ENCODE measurements at places on chromosomes 6 and 20.
A peak's percentile ranks its signal among the peaks of the same experiment; 100 is the strongest.

DNA sequence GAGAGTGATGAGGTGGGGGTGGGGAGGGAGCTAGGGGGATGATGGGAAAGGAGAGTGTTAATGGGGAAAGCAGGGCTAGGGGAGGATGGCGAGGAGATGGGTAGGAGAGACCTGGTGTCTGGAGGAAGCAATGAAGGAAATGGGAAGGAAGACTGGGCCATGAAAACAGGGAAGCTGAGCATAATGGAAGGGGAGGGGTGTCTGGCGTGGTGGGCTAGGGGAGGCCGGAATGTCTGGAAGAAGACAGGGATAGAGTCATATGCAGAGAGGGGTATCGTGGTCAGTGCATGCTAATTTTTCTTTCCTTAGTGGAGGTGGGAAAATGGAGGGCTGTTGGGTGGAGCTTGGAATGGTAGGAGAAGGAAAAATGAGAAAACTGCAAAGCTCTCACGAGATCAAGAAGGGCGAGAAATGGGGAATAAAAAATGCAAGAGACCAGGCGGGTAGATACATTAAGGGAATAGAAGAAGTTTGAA lies 423 bp downstream of the KLHDC3 start:
- no peak for DNase-seq

DNA sequence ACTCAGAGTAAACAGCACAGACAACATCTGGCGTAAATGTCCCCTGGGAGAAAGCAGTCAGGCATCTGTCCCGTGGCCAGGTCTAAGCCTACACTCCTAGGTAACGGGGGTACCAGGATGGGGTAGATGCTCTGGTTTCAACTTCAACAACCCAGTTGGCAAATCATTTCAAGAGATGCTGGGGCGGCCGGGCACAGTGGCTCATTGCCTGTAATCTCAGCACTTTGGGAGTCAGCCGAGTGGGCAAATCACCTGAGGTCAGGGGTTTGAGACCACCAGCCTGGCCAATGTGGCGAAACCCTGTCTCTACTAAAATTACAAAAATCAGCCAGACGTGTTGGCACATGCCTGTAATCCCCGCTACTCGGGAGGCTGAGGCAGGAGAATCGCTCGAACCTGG lies 12.3 kb downstream of the PREX1 start:
- no peak for DNase-seq

- peak; percentile 69 for DNase-seq
Measured at GRCh38 chr20:38863024-38863851, 57.7 kb downstream of the PPP1R16B start.

GRCh38 chr6:36873612-36874442 lies 776 bp downstream of the PPIL1 start:
- no peak for DNase-seq

GRCh38 chr6:159836718-159837490 lies 36.8 kb downstream of the PNLDC1 start:
- DNase-seq, result no peak

DNA sequence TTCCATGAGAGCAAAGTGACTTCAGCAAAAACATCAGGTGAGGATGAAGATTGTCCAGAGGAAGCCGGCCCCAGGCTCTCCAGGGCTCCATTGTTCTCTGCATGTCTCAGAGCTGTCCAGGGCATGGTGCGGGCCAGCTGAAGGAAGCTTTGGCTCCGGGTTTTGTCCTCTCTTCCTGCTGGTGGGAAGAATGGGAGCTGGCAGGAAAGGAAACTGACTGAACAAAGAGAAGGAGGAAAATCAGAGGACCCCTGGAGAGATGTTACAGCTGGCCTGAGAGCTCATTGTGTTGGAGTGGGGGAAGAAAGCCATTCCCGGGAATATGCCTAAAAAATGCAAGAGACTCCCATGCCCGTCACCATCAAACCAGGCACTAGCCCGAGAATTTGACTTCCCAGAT lies 27.1 kb downstream of the PRND start:
- no peak for DNase-seq

DNA sequence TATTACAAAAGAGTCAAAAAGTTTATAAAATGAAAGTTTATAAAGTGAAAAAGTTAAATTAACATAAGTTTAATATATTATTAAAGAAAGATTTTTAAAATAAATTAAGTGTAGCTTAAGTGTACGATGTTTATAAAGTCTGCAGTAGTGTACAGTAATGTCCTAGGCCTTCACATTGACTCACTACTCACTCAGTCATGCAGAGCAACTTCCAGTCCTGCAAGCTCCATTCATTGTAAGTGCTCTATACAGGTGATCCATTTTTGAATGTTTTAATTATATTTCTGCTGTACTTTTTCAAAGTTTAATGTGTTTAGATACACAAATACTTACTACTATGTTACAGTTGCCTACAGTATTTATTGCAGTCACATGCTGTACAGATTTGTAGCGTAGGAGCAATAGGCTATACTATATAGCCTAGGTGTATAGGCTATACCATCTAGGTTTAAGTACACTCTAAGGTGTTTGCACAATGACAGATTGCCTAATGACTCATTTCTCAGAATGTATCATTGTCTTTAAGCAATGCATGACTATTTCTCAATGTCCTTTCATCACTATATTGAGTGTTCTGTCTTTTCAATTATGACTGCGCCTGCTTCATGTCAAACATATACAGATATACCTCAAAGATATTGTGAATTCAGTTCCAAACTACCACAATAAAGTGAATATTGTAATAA lies 1110.3 kb upstream of the MAP3K7 start:
- DNase-seq, result no peak

- DNase-seq, result no peak
Measured at GRCh38 chr20:44027343-44028002, 112.8 kb downstream of the TOX2 start.

- no peak for DNase-seq
Measured at GRCh38 chr20:60754856-60755255, 497.2 kb upstream of the CDH4 start.

DNA sequence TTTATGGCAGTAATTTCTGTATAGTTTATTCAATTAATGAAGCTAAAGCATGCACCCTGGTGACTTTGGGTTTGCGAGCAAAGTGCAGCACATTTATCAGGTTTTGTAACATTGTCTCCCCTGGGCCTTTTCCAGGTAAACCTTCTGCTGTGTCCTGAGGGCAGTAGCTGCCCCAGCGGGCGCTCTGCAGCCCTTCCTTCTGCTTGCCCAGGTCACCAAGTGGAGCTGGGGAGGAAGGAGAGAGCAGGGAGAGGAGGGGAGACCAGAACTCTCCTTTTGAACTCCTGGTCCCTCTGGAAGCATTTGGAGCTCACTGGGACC lies 145.6 kb downstream of the DLL1 start:
- DNase-seq, result no peak

DNA sequence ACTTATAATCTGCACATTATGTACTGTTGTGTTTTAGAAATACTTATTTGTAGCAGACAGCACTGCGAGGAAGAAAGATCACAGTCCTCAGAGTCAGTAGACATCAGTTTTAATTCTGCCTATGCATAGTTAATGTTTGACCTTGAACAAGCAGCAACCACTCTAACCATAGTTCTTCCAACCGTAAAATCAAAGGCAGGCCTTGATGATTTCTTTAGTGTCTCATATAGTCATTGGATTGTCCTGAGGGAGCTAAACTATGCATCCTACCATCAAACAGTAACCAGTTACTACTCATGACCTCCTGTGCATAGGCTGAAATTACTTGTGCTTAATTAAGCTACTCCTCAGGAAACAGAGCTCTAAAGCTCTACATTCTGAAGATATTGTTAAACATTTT lies 294.8 kb upstream of the STXBP5 start:
- no peak for DNase-seq

- DNase-seq, result peak; percentile 63
Measured at GRCh38 chr6:41940759-41941279, 789 bp downstream of the CCND3 start.

DNA sequence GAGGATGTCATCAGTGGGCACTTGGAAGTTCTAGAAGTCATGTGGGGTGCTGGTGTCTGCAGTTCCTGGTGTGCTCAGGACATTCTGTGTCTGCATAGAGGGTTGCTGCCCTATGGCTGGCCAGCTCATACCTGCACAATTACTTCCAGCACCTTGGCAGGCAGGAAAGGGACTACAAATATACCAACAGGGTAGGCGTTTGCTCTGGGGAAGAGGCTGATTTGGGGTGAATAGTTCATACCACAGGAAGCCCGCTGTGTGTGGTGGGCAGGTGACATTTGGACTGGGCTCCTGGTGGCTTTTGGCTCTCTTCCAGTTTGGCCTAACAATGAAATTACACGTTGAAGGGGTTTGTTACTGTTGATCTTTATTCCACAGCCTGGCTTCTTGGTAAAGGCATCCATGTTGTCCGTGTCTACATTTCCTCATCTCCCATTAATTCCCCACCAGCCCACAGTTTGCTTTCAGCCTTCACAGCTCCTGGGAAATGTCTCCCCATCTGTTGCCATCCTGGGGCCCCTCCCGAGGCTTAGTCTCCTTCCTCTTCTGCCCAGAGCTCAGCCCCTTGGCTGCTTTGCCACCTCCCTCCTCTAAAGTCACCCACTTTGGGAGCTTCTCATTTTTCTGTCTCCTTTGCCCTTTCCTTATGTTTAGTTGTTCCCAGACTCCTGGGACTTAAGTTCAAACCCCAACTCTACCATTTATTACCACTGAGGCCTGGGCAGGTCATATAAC lies 88.1 kb downstream of the RSPH3 start:
- DNase-seq, result peak; percentile 9

DNA sequence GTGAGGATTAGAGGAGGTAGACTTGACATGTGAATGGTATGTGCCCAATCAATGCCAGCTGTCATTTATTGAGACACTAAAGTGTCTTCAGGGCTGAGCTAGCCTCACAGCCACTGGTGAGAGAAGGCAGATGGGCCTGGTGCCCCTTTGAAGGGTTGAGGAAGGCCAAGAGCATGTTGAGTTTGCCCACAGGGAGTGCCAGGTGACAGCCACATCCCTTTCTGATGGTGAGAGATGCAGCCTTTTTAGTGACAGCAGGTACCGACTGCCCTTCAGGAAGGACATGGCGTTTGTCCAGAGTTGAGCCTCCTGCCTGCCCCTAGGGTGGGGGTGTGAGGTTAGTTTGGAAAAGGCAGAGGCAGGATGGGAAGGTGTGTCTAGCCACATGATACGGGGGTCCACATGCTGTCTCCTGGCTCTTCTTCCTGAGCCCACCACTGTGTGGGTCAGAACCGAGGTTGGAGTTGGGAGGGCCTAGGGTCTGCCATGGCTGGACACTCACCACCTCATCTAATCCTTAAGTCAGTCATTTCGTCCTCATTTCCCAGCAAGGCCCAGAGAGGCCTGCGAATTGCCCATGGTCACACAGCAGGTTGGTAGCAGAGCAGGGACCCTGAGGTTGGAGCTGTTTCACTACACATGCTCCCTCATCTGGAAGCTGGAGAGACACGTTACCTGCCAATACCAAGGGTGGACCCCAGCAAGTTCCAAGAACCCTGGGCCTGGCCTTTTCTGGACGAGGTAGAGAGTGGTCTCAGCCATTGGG lies 32.5 kb downstream of the SPDEF start:
- no peak for DNase-seq

DNA sequence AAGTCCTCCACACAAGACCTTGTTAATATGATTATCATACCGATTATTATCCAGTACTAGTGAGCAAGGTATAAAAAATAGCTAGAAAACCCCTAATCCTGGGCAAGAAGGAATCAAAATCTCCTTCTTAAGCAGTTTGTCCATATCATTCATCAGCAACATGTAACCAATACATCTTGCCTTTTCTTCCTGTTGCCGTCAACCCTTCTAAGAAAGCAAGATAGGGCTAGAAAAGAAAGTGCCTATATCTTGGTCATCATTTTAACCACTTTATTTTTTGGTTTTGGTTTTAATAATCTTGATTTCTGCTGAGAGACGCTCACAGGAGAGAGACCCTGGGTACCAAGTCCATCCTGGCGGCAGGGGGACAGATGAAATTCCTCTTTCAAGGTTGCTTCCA lies 27.2 kb upstream of the PREX1 start:
- no peak for DNase-seq

DNA sequence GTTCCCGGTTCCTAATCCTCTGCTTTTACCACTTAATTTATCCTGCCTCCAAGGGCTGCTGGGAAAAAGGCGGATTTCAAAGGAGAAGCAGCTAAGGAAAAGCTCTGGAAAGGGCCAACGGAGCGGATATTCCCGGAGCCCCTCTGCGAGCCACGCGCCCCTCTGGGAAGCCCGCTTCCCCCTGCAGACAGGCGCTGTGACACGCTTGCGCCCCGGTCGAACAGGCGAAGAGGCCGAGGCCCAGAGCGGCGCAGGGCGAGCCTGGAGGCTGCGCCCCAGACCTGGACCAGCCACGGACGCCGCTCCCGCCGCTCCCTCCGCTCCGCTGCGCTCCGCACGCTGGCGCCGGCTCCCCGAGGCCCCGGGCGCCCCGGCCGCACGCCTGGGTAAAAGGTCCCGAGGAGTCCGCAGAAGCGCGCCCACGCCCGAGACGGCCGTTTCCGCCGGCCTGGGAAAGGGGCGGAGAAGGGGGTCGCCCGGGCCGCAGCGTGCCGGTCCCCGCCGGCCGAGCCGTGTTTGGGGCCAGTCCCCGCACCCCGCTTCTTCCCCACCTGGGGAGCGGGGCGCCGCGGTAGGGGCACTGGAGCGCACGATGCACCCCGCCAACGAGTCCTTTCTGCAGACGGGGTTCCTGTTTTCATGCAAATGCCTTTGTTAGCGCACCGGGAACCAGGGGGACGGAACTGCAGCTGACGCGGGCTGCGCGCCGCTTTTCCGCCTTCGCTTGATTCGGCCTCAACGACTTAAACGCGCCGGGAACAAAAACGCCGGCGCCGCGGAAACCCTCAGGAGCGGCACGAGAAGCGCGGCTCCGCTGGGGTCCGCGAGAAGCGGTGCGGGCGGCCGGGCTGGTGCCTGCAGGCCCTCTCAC lies 91.9 kb upstream of the SIRPA start:
- no peak for DNase-seq

DNA sequence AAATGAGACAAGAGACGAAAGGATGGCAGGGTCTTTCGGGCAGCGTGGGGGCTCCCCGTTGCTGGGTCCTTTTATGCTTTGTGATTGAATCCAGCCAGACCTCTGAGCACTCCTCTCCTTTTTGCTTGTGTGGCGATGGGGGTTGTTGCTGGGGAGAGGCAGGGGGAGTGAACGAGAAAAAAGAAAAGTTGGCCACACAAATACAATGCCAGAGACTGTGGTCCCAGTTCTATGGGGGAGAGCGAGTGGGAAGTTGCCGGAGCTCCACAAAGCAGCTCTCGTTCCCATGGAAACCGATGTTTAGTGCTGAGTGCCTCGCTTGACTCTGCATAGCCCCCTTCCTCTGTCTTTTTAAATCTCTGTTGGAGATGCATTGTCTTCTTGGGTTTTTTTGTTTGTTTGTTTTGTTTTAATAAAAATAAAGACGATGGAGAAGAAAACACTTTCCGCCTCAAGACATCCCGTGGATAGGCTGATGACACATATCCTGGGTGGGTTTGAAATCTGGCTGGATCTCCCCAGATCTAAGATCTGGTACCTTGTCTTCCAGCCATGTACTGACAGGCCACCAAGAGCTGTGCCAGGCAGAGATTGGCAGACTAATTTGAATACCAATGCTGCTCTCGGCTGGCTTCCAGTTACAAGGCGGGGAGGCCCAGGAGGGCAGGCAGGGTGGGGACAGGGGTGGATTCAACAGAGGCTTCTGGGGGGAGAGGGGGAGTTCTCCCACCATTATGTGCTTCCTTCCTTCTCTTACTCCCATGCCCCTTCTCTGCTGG lies 529.3 kb downstream of the QKI start:
- no peak for DNase-seq
